Activated T-helper 1 cell treated with anti-CD3 and anti-CD28 coated beads, Interleukin-2, amount 50 U/mL, for 16 hours (primary cell): ENCODE measurements at places on chromosomes 6 and 20.

- no peak for DNase-seq
Observed at GRCh38 chr6:131226459-131227157, 91.3 kb downstream of the AKAP7 start.

DNA sequence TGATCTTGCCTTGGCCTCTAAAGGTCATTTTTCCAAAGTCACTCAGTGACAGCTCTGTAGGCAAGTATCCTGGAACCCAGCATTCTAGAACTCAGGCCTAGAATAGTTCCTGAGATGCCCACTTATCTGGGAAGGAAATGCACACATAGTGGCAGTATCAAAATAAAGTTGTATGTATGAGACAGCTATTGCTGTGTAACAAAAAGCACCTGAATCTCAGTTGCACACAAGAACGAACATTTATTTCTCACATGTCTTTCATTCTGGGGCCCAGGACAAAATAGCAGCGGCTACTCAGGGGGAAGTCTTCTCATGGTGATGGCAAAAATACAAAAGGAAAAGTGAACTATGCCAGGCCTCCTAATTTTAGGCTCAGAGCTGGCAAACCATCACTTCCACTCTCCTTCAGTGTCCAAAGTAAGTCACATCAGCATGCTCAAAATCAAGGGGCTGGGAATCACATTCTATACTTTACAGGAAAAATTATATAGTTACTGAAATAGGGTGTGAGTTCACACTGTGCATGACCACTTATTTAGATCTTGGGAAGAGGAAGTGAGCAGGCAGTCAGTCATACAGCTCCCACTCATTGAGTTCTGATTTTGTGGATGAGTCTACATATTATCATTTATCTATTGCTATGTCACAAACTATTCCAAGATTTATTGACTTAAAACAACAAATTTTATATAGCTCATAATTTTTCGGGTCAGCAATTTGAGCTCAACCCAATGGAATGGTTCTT is 133.7 kb upstream of the RIN2 start:
- no peak for DNase-seq

GRCh38 chr6:167338541-167339117 is 13.7 kb downstream of the TTLL2 start:
- no peak for DNase-seq

GRCh38 chr6:26064619-26065257 is 22.5 kb upstream of the HFE start:
- no peak for DNase-seq

DNA sequence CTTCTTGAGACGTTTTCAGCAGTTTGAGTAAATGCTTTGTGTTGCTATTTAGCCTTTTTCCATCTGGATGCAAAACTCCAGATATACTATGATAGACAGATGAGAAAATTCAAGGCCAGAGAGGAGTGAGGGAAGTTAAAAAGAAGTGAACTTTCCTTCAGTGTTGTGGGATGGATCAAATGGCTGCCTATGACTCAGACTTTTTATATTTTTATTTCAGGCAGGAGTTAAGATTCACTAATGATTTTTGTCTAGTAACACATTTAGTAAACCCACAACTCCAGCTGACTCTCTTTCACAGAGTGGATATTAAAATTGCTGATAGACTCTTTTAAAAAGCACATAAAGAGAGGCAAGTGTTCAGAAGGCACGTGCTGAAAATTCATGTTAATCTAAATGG is 23.2 kb upstream of the PTCHD4 start:
- no peak for DNase-seq

DNA sequence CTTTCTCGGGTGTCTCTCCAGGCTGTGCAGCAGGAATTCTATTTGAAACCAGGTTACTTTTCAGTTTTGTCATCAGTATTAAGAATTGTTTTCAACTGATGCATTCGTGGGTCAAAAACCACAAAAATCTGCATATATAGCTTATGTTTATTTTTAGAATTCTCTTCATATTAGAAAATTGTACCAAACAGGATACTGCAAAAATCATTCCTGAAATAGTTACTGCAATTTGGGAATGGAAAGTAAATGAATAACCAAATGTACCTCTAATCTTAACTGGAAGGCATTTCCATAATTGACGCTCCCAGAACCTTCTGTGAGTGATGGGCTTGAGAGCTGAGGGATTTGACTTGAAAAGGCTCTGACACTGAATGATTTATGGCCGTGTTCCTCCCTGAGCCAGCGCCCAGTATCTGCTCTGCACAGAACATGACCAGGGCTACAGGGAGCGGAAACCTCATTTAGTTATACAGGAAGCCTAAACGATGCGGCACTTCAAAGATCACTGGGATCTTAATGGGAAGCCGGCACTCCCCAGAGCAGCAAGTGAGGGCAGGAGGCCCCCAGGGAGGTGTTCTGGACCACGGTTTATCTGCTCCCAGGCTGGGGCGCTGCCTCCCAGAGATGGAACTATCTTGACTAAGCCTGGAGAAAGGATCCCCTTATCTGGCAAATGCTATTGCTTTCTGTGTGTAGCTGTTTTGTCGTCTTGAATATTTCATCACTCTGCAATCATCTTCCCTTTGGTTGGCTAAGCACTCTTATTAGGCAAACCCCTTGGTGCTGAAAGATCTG is 446.0 kb downstream of the QKI start:
- no peak for DNase-seq

DNA sequence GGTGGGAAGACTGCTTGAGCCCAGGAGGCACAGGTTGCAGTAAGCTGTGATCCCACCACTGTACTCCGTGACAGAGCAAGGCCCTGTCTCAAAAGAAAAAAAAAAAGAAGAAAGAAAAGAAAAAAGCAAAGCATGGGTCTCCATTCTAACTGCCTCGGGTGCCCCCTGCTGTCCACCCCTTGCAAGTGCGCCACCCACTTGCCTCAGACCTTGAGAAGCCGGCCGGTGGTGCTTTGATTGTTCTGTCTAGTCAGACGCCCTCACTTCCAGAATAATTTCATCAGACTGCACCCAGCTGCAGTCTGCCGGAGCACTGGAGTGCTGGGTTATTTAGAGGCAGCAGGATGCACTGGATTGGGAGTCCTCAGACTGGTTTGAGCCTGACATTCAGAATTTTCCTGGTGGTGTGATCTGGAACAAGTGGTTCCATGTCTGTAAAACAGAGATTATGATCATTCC is 17.6 kb upstream of the TM9SF4 start:
- peak; percentile 49 for DNase-seq

GRCh38 chr6:30954631-30955366 is 14.0 kb downstream of the MUCL3 start:
- DNase-seq, result no peak

DNA sequence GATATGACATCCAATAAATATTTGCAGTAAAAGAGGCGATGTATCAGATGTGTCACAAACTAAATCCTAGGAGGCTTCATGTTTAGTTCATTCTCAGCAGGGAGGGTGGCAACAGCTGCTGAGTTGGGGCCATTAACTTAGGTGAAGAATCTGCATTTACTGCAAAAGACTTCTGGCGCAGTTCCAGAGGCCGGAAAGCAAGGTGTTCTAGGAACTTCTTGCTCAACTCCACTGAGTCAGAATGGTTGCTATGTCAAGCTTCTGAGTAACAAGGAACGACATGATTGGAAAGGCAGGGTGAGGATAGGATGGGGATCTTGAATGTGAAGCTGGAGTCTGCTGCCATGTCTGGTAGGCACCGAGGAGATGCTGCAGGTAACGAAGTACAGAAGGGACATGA is 11.7 kb downstream of the ADNP start:
- DNase-seq, result no peak

DNA sequence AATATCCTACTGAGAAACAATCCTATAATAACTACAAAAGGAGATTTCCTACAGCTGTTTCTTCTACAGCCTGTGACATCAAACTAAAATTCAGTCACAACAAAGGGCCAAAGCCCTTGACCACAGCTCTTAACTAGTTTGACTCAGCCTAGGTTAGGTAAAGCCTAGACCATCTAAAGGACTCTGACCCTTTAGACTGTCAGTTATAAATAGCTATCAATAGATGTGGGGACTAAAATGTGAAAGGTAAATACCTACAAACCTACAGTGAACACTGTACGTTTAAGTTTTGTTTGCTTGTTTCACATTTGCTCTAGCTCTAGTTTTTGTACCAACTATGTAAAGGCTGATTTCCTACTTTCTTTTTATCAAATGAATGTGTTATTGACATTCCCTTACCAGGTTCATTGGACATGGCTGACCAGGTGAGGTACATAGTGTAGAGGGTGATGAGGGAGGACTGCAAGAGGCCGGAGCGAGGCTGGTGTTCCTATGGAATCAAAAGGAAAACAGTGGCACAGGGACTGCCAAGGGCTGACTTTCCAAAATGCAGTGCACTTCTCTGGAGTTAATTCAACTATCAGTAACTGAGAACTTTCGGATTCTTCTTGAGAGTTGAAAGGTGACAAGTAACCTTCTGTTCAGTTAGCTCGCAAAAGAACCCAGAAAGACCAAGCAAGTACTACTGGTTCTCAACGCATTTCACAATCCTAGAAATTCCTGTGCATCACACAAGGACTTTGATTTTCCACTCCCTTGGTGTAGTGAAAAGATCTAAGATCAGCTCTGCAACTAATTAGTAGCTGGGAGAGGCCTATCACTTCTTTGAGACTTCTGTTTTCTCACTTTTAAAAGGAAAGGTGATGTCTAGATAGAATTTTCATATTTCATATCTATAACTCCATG is 17.2 kb downstream of the SERINC3 start:
- DNase-seq, result no peak

- no peak for DNase-seq
Observed at GRCh38 chr6:158621694-158622544, 22.6 kb downstream of the DYNLT1 start.

DNA sequence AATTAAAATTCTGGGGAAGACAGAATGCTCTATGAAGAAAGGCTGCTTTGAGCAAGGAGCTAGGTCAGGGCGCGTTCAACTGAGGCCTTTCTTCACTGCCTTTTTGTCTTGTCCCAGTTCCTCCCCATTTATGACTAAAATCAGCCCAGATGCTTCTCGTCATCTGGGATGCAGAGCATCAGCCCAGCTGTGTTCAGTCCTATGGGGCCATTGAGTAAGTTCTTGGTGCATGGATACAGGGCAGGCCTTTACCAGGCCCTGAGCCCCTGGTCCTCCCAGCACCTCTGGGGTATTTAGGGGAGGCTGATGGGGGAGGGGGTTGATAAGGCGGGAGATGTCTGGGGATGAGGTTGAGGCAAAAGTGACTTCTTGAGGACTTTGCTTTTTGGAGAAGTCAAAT is 55.7 kb downstream of the PTPN1 start:
- no peak for DNase-seq

DNA sequence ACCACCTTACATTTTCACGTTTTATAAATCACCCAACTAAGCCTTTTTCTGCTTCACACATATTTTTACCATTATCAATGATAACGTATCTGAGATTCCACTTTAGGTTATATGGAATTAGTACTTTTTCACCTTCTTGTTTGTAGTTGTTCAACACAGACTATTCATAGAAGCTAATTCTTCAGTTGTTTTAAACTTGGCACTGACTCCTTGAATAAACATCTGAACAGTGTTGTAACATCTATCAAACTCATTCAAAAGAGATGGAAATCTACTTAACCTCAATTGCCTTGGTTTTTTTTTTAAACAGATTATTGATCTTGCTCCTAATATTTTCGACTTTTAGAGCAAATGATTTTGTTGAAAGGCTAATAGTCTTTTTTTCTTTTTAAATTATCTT is 34.2 kb downstream of the PTPRA start:
- no peak for DNase-seq
